ENCODE measurements at places on chromosomes 16 and 17. TPM values are rescaled to one million over a fixed set of nuclear protein-coding genes. Genes with fewer than 3 reads are reported as not detected.
A peak's percentile ranks its signal among the peaks of the same experiment; 100 is the strongest.

DNA sequence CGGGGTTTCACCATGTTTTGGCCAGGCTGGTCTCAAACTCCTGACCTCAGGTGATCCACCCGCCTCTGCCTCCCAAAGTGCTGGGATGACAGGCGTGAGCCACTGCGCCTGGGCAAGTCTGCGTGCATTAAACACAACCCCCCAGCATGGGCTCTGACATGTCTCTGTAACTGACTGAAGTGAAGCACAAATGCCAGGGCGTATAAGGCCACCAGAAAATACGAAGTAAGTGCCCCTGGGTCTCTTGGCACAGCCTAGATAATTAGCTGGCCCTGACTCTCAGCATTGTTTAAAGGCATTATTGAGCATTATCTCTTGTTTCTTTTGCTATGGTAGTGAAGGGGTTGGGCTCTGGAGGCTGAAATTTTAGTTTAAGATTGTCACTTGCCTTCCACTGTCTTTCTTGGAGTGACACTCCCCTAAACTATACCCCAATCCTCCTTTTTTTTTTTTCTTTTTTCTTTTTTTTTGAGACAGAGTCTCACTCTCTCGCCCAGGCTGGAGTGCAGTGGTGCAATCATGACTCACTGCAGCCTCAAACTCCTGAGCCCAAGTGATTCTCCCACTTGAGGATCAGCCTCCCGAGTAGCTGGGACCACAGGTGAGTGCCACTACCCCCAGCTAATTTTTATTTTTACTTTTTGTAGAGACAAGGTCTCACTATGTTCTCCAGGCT, 8.2 kb upstream of the SEC14L1 start:
- no peaks in the 10 kb centered on the region for H3K27me3 ChIP-seq
- no peak for DNase-seq
- H3K4me3 ChIP-seq: peak overlapping the region; percentile 56
- peak overlapping the region; percentile 92 for H3K27ac ChIP-seq
- H3K4me1 ChIP-seq: peaks cover 77% of the 10 kb centered on the region

The MBTD1 gene
- total RNA-seq: 5.4 TPM

The DBF4B gene
- total RNA-seq: 5.7 TPM

DNA sequence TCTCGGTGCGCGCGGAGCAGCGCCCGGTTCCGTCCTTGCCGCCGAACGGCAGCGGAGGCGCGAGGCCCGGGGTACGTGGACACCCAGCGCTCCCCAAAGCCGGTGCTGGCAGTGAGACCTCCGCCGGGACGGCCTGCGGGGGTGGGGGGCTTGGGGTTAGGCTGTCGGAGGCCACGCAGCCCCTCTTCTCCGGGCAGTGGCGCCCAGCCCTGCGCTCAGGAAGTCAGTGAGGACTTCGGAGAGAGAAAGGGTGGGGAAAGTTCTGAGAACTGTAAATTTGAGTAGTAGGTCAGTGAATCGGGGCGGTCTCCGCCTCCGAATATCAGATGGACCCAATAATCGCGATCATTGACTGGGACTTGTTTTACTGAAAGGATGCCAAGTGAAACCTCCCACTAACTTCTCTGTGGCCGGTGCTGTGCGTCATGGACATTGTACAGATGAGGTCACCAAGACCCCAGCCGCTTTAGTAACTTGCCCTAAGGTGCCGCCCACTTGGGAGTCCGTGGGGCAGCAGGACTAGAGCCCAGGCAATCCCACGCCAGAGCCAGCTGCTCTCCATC, 468 bp downstream of the IL4R start:
- DNase-seq: peak; percentile 36
- no peaks in the 10 kb centered on the region for H3K36me3 ChIP-seq
- peaks cover 63% of the 10 kb centered on the region for H3K4me1 ChIP-seq

The SECTM1 gene
- total RNA-seq: 3.9 TPM

- no peaks in the 10 kb centered on the region for H3K36me3 ChIP-seq
- peaks cover 100% of the 10 kb centered on the region for H3K27me3 ChIP-seq
- DNase-seq: no peak
- H3K27ac ChIP-seq: no peak overlapping the region
Measured at GRCh38 chr16:2963074-2963722, 877 bp upstream of the KREMEN2 start.

- H3K4me1 ChIP-seq: peaks cover 46% of the 10 kb centered on the region
- no peaks in the 10 kb centered on the region for H3K36me3 ChIP-seq
- peak overlapping the region; percentile 84 for H3K27ac ChIP-seq
- H3K4me3 ChIP-seq: peak overlapping the region; percentile 32
Measured at GRCh38 chr16:67216612-67217490, 10.1 kb upstream of the TMEM208 start.

The CLEC3A gene
- not detected for total RNA-seq

The TBC1D26 gene
- not detected for total RNA-seq

- DNase-seq: peak; percentile 73
- no peak overlapping the region for H3K4me3 ChIP-seq
- H3K27ac ChIP-seq: peak overlapping the region; percentile 65
- peaks cover 57% of the 10 kb centered on the region for H3K27me3 ChIP-seq
Measured at GRCh38 chr16:50259334-50260205, 6.8 kb upstream of the ADCY7 start.

- DNase-seq: no peak
- H3K27ac ChIP-seq: no peak overlapping the region
- H3K36me3 ChIP-seq: no peaks in the 10 kb centered on the region
- H3K4me3 ChIP-seq: no peak overlapping the region
- peaks cover 25% of the 10 kb centered on the region for H3K27me3 ChIP-seq
Measured at GRCh38 chr16:66131156-66131807, 235.2 kb upstream of the CDH5 start.

The CA5A gene
- not detected for total RNA-seq

The KRT35 gene
- not detected for total RNA-seq

DNA sequence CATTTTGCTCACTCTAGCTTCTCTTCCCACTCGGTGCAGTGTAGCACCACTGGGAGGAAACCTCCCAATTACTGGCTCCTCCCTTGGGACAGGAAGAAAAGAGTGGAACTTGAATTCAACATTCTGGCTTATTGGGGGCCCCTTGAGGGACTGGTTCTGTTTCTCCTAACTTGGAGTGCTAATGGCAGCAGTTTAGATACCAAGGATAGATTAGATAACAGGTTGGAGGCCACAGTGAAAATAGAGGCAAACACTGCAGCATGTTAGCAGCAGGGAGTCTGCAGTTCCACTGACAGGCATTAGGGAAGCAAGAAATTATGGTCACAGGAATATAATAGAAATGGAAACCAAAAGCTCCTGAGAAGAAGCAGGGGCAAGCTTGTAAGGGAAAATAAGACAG, 322.0 kb downstream of the ABCC12 start:
- H3K27me3 ChIP-seq: no peaks in the 10 kb centered on the region
- no peaks in the 10 kb centered on the region for H3K36me3 ChIP-seq
- no peaks in the 10 kb centered on the region for H3K4me1 ChIP-seq
- no peak overlapping the region for H3K4me3 ChIP-seq
- no peak overlapping the region for H3K27ac ChIP-seq
- no peak for DNase-seq

- H3K27me3 ChIP-seq: no peaks in the 10 kb centered on the region
- no peaks in the 10 kb centered on the region for H3K4me1 ChIP-seq
- peaks cover 14% of the 10 kb centered on the region for H3K36me3 ChIP-seq
- no peak overlapping the region for H3K4me3 ChIP-seq
Measured at GRCh38 chr17:5226940-5227878, 7.5 kb downstream of the SCIMP start.

- no peak overlapping the region for H3K27ac ChIP-seq
- no peak overlapping the region for H3K4me3 ChIP-seq
- peaks cover 15% of the 10 kb centered on the region for H3K36me3 ChIP-seq
- DNase-seq: no peak
Measured at GRCh38 chr17:36550491-36551417, 6.0 kb downstream of the GGNBP2 start.

GRCh38 chr17:30832438-30833124, 815 bp downstream of the ATAD5 start:
- peaks cover 19% of the 10 kb centered on the region for H3K4me1 ChIP-seq
- H3K4me3 ChIP-seq: peak overlapping the region; percentile 94
- H3K36me3 ChIP-seq: no peaks in the 10 kb centered on the region
- DNase-seq: no peak
- H3K27me3 ChIP-seq: no peaks in the 10 kb centered on the region

The KRT34 gene
- total RNA-seq: not detected

The PIRT gene
- not detected for total RNA-seq

DNA sequence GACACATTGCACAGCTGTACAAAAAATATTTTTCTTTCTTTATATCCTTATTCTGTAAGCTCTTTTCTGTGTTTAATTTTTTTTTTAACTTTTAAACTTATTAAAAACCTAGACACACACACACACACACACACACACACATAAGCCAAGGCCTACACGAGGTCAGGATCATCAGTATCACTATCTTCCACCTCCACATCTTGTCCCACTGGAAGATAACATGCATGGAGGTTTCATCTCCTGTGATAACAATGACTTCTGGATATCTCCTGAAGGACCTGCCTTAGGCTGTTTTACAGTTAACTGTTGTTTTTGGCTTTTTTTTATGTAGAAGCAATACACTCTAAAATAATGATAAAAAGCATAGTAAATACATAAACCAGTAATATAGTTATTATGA, 71.2 kb downstream of the TNRC6C start:
- no peak overlapping the region for H3K4me3 ChIP-seq
- peaks cover 48% of the 10 kb centered on the region for H3K4me1 ChIP-seq
- no peaks in the 10 kb centered on the region for H3K27me3 ChIP-seq
- H3K27ac ChIP-seq: no peak overlapping the region
- peaks cover 26% of the 10 kb centered on the region for H3K36me3 ChIP-seq

DNA sequence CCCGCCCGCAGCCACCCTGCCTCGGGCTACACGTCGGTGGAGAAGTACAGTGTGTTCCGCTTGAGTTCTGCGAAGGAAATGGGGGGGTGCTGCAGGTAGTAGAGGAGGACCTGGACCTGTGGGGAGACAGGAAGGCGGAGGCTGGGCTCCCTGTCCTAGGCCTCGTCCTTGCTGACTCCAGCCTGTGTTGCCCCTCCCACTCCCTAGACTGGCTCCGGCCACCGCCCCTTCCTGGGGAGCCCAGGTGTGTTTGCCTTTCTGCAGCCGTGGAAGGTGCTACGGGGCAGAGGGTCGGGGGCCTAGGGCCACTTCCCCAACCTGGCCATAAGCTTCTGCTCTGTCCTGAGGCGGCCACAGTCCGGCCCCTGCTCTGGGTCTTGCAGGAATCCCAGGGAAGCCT, 9.1 kb downstream of the TIMM22 start:
- DNase-seq: no peak
- H3K27ac ChIP-seq: peak overlapping the region; percentile 93
- H3K27me3 ChIP-seq: no peaks in the 10 kb centered on the region
- peak overlapping the region; percentile 34 for H3K4me3 ChIP-seq
- H3K4me1 ChIP-seq: peaks cover 95% of the 10 kb centered on the region
- H3K36me3 ChIP-seq: peaks cover 82% of the 10 kb centered on the region

DNA sequence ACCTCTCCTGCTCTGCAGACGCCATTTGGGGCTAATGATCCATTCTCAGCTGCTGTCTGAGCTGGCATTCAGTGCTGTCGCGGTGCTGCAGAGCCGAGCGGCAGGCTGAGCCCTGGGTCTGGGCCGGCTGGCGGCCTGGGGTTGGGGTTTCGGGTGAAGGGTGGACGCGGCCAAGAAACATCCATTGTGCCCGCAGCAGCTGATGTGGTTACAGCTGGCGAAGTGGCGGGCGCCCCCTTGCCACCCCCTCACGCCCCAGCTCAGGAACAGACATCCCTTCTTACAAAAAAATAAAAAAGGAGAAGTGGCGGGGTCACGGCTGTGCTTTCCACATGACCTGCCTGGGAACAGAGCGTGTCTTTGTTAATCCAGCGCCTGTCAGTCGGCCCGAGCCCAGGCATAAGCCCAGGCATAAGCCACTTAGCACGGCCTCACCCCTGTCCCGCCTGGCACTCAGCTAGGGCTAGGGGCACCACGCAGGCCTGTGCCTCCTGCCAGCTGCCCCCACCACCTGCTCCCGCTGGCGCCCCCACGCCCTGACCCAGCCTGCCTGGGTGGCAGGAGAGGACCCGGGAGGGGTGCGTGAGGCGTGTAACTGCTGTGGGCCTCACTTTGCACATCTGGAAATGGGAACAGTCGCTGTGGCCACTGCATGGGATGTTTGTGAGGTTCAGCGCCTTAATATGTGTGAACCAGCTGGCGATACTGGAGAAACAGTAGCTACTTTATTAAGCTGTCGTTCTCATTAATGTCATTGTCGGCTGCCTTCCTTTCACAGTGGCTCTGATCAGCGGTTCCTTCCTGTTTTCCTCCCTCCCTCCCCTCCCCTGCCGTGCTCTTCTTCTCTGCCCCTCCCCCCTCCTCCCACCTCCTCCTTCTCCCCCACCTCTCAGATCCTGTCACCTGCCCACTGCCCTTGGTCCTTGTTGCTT, 197.7 kb upstream of the CIBAR2 start:
- H3K27me3 ChIP-seq: no peaks in the 10 kb centered on the region
- peak overlapping the region; percentile 71 for H3K27ac ChIP-seq
- DNase-seq: peak; percentile 48
- H3K4me1 ChIP-seq: peaks cover 75% of the 10 kb centered on the region
- H3K4me3 ChIP-seq: no peak overlapping the region
- no peaks in the 10 kb centered on the region for H3K36me3 ChIP-seq

GRCh38 chr16:48613061-48613957, 3.3 kb upstream of the N4BP1 start:
- H3K27ac ChIP-seq: peak overlapping the region; percentile 95
- H3K36me3 ChIP-seq: no peaks in the 10 kb centered on the region
- no peaks in the 10 kb centered on the region for H3K27me3 ChIP-seq
- H3K4me3 ChIP-seq: no peak overlapping the region
- no peak for DNase-seq

GRCh38 chr16:52068447-52069074, 478.4 kb downstream of the TOX3 start:
- no peak overlapping the region for H3K4me3 ChIP-seq
- DNase-seq: no peak
- no peak overlapping the region for H3K27ac ChIP-seq
- peaks cover 6% of the 10 kb centered on the region for H3K27me3 ChIP-seq

DNA sequence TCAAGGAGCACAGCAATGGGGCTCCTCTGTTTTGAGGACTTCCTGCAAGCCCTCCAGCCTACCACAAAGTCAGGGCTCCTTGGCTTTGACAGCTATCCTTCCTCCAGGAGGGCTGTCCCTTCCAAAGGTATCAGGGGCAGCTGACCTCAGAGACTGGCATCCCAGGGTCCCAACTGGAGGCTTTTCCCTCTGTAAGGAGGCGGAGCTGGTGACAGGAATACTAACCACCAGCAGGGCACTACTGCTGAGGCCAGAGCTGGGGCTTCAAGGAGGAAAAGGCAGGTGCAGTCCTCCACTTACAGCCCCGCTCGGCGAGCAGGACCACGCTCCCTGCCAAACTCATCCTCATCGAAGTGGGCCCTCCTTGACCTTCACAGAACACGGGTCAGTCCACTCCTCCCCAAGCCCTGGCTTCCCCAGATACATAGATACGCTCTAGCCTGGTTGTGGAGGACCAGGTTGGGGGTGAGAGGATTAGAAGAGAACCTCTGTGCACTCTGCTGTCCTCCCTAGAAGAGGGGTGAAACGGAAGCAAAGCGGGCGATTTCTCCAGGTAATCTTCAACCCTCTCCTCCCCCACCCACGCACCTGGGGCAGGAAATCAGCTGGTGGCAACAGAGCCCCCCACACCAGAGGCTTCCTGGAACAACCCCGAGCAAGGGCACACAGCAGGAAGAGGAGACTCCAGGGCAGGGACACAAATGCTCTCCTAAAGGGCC, 20.5 kb downstream of the ST3GAL2 start:
- H3K36me3 ChIP-seq: no peaks in the 10 kb centered on the region
- no peak overlapping the region for H3K4me3 ChIP-seq
- peaks cover 79% of the 10 kb centered on the region for H3K4me1 ChIP-seq
- no peaks in the 10 kb centered on the region for H3K27me3 ChIP-seq
- H3K27ac ChIP-seq: peak overlapping the region; percentile 18
- no peak for DNase-seq

The RGS9 gene
- total RNA-seq: 1.6 TPM

GRCh38 chr17:73240561-73240960, 21.1 kb downstream of the CPSF4L start:
- H3K27ac ChIP-seq: no peak overlapping the region
- H3K27me3 ChIP-seq: no peaks in the 10 kb centered on the region
- peaks cover 67% of the 10 kb centered on the region for H3K36me3 ChIP-seq
- H3K4me1 ChIP-seq: peaks cover 40% of the 10 kb centered on the region
- DNase-seq: no peak
